ENCODE measurements at places on chromosomes 5 and 9. TPM values are rescaled to one million over a fixed set of nuclear protein-coding genes. Genes with fewer than 3 reads are reported as not detected.

The MVB12B gene
- total RNA-seq: 2.3 TPM

The C9orf50 gene
- 0.12 TPM for total RNA-seq

The RNF180 gene
- 1.9 TPM for total RNA-seq

The NR2F1-AS1 gene
- 12.4 TPM for total RNA-seq

The OR1Q1 gene
- not detected for total RNA-seq

The AFAP1L1 gene
- total RNA-seq: 33.6 TPM

The IFNA21 gene
- total RNA-seq: not detected

The LMX1B gene
- total RNA-seq: 0.25 TPM

The ANKDD1B gene
- 0.31 TPM for total RNA-seq

The CKS2 gene
- total RNA-seq: 47.3 TPM

The FANCG gene
- 9.5 TPM for total RNA-seq

The SPINK4 gene
- total RNA-seq: not detected

The SPINK13 gene
- total RNA-seq: 6.4 TPM

The MYO10 gene
- total RNA-seq: 22.0 TPM

The PCDHB2 gene
- total RNA-seq: 1.9 TPM

The TSLP gene
- 0.94 TPM for total RNA-seq

The FAM240B gene
- total RNA-seq: not detected

The BTNL8 gene
- total RNA-seq: not detected

The NTNG2 gene
- total RNA-seq: 2.1 TPM

The TMEM174 gene
- total RNA-seq: not detected

The CBY3 gene
- not detected for total RNA-seq

The PLPP1 gene
- total RNA-seq: 187 TPM

The FOXD4L5 gene
- total RNA-seq: 0.37 TPM

The ZBED3 gene
- 7.4 TPM for total RNA-seq

The GMCL2 gene
- total RNA-seq: not detected

The TYRP1 gene
- not detected for total RNA-seq

The BOD1 gene
- total RNA-seq: 50.4 TPM

The PCDHGB5 gene
- 32.0 TPM for total RNA-seq

The PCDHB3 gene
- 0.34 TPM for total RNA-seq

The SPATA31E1 gene
- total RNA-seq: not detected

The JADE2 gene
- 46.7 TPM for total RNA-seq

The NEUROG1 gene
- not detected for total RNA-seq

The ZNF608 gene
- total RNA-seq: 35.3 TPM

The SMIM3 gene
- 62.1 TPM for total RNA-seq

The PTGS1 gene
- total RNA-seq: 135 TPM
